ENCODE measurements at places on chromosomes 1 and 21.

GRCh38 chr1:53469373-53469772 lies 10.2 kb downstream of the DMRTB1 start:
- DNase-seq: no peak

DNA sequence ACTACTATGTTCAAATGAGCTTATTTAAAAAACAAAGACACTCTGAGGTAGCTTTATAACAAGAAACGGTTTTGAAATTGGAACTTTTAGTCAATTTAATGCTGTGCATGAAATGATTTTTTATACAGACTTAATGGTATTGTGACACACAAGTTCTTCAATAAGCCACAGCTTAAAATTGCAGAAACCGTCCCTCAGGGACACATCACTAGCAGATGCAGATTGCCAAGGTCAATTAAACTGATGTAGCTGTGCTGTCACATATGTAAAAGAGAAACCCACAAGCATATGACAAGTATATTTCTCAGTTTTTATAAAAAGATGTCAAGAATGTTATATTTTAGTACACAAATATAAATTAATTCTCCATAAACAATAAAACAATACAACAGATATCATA lies 366.9 kb downstream of the DPYD start:
- DNase-seq: no peak

DNA sequence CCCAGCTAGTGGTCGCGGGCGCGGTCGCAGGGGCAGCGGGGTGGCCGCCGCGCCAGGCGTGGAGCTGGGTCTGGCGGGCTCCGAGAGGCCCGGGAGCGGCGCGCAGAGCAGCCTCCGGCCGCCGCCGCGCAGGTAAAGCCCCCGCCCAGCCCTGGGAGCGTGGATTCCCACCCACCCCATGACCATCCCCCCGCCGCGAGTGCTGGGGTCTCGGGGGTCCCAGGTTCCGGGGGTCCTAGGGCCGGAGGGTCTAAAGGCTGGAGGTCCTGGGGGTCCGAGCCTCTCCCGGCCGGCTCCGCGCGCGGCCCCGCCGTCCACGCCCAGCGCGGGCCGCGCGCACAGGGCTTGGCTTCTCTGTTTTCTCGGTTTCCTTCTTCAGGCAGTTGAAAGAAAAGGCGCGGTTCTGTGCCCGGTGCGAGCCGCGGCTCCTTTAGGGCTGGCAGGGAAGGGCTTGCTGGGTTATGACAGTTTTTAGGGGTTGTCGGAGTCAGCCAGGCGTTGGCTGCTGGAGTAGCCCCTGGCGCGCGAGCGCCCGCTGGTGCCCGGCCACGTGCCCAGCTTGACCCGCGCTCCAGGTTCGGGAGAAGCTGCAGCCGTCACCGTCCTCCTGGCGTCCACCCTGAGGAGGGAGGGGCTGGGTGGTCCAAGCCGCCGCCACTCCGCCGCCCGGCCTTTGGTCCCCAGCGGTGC lies 359 bp downstream of the LRRC3 start:
- peak; percentile 70 for DNase-seq

DNA sequence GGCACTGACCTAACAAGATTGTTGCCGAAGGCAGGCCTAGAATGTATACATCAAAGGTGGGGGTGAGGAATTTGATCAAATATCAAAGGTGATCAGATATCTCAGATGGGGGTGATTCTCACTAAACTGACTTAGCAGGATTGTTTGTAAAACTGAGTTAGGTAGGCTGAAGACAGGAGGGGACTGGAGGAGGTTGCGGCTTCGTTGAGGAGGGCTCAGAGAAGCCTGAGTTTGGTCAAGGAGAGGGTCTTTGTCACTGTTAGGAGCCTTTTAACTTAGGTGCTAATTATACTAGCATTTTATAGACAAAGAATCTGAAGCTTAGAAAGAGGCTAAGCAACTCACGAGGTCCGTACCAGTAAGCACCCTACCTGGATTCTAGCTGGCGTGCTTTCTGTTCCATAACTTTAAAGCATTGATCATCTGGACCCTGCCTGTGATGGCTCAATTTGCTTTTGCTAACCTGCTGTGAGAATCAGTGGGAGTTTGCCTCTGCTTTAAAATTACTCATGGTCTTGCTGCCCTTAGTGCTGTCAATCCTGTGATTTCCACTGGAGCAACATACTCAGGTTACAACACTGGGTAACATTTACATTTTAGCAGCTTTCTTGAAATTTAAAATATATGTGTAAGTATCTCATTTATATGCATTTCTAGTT lies 49.8 kb downstream of the ITSN1 start:
- DNase-seq: no peak

DNA sequence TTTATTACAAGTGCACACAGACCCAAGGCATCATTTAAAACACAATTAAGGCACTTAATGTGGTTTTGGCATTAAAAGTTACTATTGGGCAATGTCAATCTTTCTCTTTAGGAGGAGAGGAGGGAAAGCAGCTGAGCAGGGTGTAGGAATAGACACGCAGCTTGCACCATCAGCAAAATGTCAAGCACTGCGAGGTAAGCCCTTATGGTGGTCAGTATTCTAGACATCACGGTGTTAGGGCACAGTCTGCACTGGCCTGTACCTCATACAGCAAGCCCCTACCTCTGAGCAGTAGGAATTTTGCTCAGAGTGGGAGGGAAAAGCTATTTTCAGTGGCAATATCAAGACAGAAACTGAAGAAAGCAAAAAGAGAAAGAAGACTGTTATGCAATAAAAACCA lies 62.0 kb upstream of the ESRRG start:
- no peak for DNase-seq

GRCh38 chr1:223136086-223136485 lies 7.0 kb downstream of the TLR5 start:
- no peak for DNase-seq

GRCh38 chr21:33205476-33205875 lies 24.3 kb upstream of the IFNAR2 start:
- no peak for DNase-seq

GRCh38 chr1:19352839-19353238 lies 40.7 kb downstream of the SLC66A1 start:
- DNase-seq: no peak

Data from ecto neural progenitor cell (in vitro differentiated cells).